ENCODE measurements at places on chromosomes 6 and 20.
A peak's percentile ranks its signal among the peaks of the same experiment; 100 is the strongest.

DNA sequence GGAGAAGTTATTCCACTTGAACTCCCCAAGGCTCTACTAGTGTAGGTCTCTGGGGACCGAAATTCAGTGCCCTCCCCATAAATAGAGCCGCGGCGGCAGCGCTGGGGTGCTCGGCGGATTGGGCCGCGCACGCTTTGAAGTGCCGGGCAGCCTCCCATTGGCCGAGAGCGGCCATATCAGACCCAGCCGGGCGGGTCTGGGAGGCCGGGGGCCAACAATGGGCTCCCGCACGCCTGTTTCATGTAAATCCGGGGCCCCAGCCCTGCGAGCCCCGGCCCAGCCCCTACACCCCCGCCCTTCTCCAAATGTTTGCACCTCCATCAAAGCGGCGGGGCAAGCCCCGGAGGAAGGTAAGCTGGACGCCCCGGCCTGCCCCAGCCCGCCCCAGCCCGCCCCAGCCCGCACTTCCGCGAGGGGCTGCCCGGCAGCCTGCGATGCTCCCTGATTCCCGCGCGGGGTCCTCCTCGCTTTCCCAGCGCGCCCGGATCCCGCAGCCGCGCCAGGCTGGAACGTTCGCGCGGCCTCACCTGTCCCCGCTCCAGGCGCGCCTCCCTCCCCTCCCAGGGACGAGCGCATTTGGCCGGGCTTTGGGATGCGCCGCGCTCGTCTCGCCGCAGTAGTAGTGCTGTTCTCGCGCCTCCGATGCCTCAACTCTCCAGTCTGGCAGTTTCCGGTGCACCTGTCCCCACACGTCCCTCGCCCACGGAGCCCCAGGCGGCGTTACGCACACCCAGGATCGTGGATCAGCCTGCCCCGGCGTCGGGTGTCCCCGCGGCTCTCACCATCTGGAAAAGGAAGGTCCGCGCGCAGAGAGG is at the start of gene TBXT:
Gene TBXT (minus strand): TSS at position 51 of the 815 bp plus-strand sequence. CDS start 260 bp downstream, outside the sequence.
- no peak for DNase-seq

DNA sequence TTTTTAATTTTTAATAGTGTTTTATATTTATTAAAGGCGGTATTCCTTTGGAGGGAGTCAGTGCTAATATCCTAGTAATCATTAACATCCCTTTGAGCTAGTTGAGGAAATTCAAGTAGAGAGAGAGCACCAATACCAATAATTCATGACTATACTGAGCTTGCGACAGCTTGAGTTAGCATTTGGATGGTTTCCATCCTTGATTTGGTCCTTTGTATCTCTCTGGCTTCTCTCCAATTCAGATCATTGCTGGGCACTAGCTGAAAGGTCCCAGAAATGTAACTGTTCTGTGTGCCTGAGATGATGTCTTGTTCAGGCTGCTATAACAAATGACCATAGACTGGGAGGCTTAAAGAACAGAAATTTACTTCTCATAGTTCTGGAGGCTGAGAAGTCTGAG is 77.0 kb downstream of the RNF144B start:
- no peak for DNase-seq

- no peak for DNase-seq
Observed at GRCh38 chr6:15461127-15461944, 201.5 kb downstream of the DTNBP1 start.

DNA sequence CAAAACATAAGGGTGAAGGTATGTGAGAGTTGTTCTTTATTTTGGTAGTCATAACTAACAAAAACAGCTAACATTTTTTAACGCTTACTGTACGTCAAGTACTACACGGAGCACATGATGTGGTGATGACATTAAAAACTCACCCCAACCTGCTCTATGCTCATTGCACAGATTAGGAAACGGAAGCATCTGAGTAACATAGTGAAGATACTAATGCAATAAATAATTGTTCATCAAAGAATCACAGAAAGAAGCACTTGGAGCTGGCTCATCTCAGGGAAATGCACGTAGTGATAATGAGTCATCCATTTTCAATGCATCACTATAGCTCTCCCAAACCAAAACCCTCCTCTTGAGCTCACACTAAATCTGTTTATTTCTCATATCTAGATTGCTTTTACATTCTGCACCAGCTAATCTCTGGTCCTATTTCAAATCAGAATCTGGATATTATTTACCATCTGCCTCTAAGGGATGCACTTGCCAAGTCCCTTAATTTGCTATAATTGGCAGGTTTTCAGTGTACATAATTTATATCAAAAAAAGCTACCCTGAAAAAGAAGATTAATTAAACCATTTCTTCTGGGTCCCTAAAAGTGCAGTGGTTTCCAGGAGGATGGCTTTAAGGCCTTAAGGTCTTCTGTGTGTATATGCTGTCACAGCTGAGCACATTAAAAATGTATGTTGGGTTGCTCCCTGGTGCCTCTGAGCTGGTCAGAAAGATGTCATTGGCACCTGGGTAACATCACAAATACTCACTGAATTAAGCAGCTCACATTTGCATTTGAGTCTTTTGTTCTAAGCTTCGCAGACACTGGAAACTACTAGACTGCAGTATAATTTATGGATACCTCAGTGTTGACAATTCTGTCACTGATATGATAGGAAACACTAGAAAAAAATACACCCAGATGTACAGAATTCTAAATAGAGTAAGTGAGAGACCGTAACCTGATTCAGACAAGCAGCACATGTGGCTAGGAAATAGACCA is 677.4 kb upstream of the CITED2 start:
- no peak for DNase-seq

GRCh38 chr20:49610691-49611538 is 43.0 kb upstream of the PTGIS start:
- peak; percentile 72 for DNase-seq

- no peak for DNase-seq
Observed at GRCh38 chr6:113636357-113636824, 220.8 kb upstream of the MARCKS start.

- no peak for DNase-seq
Observed at GRCh38 chr20:61789329-61789728, 276.4 kb downstream of the TAF4 start.

- DNase-seq = no peak
Observed at GRCh38 chr20:37735541-37735940, 41.7 kb downstream of the CTNNBL1 start.

DNA sequence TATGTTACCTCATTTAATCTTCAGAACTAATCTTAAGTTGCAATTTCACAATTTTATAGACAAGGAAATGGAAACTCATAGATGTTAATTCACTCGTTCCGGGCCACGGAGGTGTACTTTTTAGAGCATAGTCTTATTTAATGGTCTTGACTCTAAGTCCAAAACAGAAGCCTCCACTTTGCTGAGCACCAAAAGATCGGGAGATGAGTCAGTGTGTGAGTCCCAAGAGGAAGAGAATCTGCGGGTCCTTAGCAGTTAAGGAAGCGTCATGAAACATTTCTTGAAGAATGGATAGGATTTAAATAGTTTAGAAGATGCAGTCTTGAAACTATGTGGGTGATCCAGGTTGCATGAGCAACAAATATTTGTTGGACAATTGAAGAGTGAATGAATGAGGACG is 231.8 kb upstream of the QKI start:
- DNase-seq = no peak

DNA sequence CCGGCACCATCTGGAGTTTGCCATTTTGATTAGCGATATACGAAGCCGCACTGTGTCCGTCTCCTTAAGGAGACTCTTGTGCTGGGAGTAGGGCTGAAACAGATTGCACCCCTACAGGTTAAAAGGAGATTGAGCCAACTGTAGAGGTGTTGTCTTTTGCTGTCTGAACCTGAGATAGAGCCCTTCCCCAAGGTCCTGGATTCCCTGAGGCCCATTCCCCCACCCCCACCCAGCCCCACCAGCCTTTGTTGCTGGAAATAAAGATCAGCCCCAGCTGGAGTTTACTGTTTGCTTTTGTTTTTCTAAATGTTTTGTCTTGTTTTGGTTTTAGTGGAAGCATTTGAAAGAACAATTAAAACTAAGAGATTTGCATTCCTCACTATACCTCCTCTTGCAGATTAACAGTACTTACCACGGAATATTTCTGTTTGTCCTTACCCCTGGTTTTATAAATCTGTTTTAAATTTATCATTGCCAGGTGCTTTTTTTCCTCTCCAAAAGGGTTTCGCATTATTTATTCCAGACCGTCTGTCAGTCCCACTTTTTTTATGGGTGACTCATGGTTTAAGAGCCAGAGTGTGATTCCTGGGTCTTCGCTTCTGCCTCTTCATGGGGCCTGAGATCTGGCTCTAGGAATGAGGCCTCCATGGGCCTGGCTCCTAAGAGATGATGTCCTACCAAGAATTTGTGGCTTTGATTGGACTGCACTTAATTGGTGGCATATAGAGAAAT is 169.2 kb downstream of the DTNBP1 start:
- DNase-seq = no peak

DNA sequence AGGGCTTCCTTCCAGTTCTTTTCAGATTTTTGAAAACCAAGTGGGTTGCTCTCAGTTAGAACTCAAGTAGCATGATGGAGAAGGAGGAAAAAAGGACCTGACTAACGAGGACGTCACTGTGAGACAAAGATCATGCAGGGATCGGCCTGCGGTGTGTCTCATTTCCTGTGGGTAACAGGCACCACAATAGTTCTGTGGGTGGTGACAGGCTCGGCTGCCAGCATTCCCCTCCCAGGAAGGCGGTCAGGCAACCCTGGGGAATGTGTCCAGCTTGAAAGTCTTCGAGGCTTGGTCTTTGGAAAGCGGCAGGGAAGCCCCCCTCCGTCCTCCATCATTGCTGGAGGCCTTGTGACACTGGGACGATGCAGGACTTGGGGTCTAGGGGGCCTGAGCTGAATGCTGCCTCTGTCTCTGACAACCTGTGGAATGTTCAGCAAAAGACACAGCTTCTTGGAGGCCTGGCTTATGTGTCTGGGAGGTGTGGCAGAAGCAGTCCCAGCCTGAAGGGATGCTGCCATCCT is 121.0 kb downstream of the BCAS1 start:
- DNase-seq = no peak

GRCh38 chr6:15253203-15254022 is 7.5 kb downstream of the JARID2 start:
- no peak for DNase-seq

DNA sequence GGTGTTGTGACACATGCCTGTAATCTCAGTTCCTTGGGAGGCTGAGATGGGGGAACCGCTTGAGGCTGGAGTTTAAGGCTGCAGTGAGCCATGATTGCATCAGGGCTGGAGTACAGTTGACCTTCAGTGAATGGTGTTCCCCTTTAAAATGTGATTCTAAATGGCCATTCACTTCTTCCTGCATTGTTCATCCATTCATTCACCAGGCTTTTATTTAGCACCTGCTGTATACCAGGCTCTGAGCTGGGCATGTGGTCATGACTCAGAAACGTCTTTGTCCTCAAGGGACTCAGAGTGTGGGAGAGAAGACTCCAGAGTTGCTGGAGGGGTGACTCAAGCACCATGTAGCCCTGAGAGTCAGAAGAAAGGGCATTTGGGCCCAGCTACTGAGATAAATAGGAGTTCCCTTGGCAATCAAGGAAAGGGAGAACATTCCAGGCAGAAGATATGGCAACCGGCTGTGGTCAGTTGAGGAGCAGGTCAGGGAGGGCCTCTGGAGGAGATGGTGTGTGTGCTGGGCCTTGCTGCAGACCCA is 101.1 kb downstream of the DLGAP4 start:
- DNase-seq = no peak

- DNase-seq = no peak
Observed at GRCh38 chr6:137698636-137699030, 168.4 kb upstream of the TNFAIP3 start.

DNA sequence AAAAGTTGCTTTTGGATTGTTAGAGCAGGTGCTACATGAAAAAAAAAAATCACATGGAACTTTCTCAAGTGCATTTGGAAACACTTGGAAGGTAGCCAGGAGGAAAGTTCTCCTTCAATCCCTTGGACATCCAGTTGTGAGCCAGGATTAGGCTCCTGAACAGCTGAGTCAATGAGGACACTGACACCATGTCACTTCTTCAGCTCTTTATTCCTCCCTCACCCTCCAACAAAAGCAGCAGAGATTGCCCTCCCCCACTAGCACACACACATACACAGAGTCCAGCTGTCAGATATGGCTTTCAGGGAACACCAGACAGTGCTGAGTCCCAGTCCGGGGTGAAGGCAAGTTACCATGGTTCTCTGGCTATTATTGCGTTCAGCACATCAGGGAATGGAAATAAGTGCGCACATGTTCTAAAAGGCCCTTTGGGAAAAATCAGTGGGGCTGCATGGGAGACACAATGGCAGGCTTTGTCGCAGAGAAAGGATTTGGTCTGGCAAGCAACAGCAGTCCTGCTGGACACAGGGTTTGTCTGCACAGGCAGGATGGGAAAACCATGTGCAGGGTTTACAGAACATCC is 124.7 kb upstream of the MARCKS start:
- no peak for DNase-seq

DNA sequence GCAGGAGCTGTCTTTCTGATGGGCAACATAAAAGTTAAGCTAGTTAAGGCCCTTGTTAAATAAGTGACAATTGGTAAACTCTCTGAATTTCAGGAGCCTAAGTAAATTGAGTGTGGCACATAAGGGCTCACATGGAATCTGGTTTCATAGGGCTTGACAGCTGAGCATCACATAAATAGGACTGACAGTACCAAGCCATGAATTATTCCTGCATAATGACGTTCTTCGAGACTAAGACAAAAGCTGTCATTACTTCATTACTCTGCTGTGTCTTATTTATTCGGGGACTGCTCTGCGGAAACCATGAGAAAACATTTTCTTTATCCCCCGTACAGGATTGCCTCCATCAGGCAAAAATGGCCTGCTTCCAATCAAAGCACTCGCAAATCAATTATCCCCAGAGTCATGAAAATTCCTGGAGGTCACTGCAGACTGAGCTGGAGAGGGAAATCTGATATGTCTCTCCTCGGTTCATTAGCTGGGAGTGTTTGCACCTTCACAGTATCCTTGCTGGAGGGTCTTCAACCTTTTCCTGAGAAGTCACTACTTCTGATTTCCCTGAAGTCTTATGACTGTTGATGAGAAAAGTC is 311.4 kb downstream of the CDH26 start:
- no peak for DNase-seq

GRCh38 chr6:88922775-88923548 is 40.5 kb downstream of the RNGTT start:
- no peak for DNase-seq

- DNase-seq = no peak
Observed at GRCh38 chr6:69937402-69938136, 71.2 kb downstream of the COL19A1 start.

GRCh38 chr6:139962654-139963347 is 588.4 kb upstream of the CITED2 start:
- no peak for DNase-seq

DNA sequence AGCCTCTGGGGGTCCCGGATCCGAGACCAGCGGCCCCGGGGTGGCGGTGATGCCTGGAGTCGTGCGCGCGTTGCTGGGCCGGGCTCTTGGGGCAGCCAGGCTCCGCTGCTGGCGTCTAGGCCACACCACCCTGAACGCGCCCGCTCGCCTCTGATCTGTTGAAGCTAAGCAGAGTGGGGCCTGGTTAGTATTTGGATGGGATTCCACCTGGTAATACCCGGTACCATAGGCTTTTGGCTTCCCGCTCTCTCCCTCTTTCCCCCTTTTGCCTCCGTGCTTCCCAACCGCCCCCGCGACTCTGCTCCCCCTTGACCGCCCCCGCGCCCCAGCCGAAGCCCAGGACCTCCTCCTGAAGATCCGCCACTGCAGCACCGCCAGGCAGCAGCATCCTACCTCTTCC is 1383.5 kb upstream of the DEFB115 start:
- no peak for DNase-seq
